ENCODE measurements at places on chromosomes 2 and 18.

- DNase-seq, result no peak
Observed at GRCh38 chr2:65421432-65421748, 11.0 kb downstream of the SPRED2 start.

- no peak for DNase-seq
Observed at GRCh38 chr2:66236816-66237802, 197.8 kb upstream of the MEIS1 start.

GRCh38 chr2:68302281-68302875 lies 17.4 kb downstream of the CNRIP1 start:
- DNase-seq, result no peak

GRCh38 chr18:31977270-31977872 lies 34.4 kb upstream of the TRAPPC8 start:
- DNase-seq, result peak; percentile 20

DNA sequence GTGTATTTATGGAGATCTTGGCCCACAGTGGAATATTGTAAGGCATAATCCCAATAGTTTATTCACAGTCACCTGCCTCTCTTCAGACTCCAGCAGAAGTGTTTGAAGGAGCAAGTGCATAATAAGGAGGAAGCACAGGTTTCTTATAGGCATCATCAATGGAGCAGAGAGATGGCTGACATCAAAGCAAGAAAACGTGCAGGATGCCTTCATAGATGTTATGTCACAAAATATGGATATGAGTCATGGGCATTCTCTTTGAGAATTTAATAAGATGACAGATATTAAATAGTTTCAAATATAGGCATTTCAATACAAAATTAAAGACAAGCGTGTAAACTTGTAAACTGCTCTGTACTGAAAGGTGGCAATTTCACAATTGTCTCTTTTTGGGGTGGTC lies 4.0 kb upstream of the RND3 start:
- no peak for DNase-seq
